ENCODE measurements at places on chromosomes 3 and 15.

DNA sequence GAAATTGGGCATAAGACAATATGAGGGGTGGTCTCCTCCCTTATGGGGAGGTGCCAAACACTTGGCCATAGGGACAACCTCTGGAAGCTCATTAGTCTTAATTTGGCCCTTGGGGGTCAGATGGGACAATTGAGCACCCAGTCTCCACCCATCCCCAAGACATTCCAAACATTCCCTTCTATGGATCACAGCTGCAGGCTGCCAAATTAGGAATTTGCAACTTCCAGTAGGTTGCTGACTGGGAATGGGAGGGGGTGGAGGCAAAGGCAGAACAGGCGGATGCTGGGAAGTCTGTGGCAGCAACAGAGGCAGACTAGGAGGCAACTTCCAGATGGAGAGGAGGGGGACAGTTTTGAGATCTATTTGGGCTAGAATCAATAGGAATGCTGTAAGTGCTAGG is 1.4 kb upstream of the PDHB start:
- DNase-seq = peak; percentile 76
- peaks cover 17% of the 10 kb centered on the region for H3K36me3 ChIP-seq
- H3K4me1 ChIP-seq = peaks cover 29% of the 10 kb centered on the region
- no peaks in the 10 kb centered on the region for H3K27me3 ChIP-seq
- H3K27ac ChIP-seq = peak overlapping the region; percentile 17

DNA sequence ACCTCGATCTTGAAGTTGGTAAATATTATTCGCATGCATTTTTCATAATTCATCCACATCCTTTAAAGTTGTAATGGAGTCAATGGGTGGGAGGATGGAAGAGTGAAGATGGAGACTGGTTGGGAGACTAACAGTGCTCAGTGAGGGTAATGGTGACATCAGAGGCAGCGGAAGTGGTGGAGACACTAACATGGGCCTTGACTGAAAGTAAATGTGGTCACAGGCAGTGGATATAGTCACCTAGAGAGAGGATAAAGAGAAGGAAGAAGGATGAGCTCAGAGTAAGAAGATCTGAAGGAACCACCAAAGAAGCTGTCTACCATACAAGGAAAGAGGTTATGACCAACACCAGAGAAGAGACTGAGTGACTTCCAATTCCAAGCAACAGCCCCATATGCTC is 281.6 kb upstream of the STT3B start:
- no peaks in the 10 kb centered on the region for H3K36me3 ChIP-seq
- H3K4me1 ChIP-seq = peaks cover 11% of the 10 kb centered on the region
- no peaks in the 10 kb centered on the region for H3K27me3 ChIP-seq

GRCh38 chr3:161409069-161409468 is 37.8 kb upstream of the SPTSSB start:
- H3K4me3 ChIP-seq = no peak overlapping the region
- 0 out of 2 replicates have a peak, but pooled peaks cover 6% of the 10 kb centered on the region for H3K4me1 ChIP-seq
- peak; percentile 70 for DNase-seq

GRCh38 chr3:192715126-192715525 is 12.2 kb downstream of the FGF12 start:
- H3K4me3 ChIP-seq = no peak overlapping the region
- no peaks in the 10 kb centered on the region for H3K4me1 ChIP-seq
- H3K27ac ChIP-seq = no peak overlapping the region
- DNase-seq = no peak

DNA sequence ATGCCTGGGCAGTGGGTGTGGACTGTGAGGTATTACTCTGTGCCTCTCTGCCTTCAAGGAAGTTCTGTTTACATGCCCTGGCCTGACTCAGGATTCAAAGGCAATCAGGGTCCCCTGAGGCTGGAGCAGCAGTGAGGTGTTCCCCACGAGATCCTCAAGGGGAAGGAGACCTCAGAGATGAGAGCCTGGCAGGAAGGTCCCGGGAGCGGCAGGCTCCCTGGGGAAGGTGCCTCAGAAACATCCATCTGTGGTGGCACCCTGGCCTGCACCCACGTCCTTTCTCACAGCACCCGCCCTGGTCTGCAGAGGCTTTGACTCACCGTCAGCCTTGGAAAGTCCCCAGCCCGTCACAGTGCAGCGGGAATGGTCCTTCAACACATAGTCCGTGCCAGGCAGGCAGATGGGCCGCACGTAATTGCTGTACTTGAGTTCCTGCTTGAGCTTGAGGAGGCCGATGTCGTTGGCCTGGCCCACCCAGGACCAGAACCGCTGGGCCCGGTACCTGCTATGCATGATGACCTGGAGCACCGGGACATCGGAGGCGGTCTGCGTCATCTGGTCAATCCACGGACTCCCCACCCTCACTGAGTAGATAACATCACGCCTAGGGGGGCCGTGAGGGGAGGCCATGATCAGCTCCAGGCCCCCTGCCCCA is 3.6 kb downstream of the PRSS50 start:
- H3K4me3 ChIP-seq = no peak overlapping the region
- no peaks in the 10 kb centered on the region for H3K4me1 ChIP-seq
- no peak for DNase-seq
- no peaks in the 10 kb centered on the region for H3K27me3 ChIP-seq
- H3K36me3 ChIP-seq = no peaks in the 10 kb centered on the region

- peaks cover 46% of the 10 kb centered on the region for H3K4me1 ChIP-seq
- no peaks in the 10 kb centered on the region for H3K27me3 ChIP-seq
- peak; percentile 71 for DNase-seq
- H3K4me3 ChIP-seq = no peak overlapping the region
- H3K27ac ChIP-seq = peak overlapping the region; percentile 11
Observed at GRCh38 chr15:71055461-71055860, 59.8 kb upstream of the THSD4 start.

DNA sequence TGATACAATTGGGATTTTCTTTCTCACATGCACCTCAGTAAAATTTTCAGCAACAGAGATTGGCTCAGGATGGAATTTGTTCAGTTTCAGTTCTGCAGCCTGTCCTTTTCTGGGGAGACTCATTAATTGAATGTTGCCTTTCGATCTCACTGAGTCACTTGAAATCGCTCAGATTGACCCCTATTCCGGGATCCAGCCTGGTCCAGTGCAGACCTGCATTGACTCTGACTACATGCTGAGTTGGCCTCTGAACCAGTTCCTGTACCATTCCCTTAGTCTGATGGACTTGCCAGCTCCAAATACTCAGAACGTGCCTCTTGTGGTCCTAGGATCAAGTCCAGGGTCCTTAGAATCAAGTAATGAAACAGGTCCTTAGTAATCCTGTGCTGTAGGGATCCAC is 9.4 kb downstream of the IGF1R start:
- no peaks in the 10 kb centered on the region for H3K36me3 ChIP-seq
- peak overlapping the region; percentile 59 for H3K27ac ChIP-seq
- H3K4me3 ChIP-seq = peak overlapping the region; percentile 50
- no peaks in the 10 kb centered on the region for H3K27me3 ChIP-seq

GRCh38 chr3:20078194-20078714 is 38.0 kb downstream of the KAT2B start:
- H3K4me1 ChIP-seq = no peaks in the 10 kb centered on the region
- no peak overlapping the region for H3K4me3 ChIP-seq
- no peaks in the 10 kb centered on the region for H3K27me3 ChIP-seq
- H3K36me3 ChIP-seq = no peaks in the 10 kb centered on the region

DNA sequence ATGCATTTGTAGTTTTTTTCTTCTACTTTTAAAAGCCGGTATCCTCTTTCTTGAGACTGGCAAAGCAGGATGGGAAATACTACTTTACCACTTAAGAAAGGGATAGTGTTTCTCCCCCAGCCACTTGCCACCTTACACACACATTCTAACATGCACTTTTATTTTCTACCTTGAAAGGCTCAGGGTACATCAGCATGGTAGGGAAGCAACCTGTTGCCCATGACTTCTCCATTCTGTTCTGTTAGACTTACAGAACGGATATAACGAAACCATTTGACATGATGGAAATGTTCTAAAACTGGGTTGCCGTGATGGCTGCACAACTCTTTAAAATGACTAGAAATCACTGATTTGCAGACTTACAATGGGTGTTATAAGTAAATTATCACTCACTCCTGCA is 405.5 kb downstream of the SHQ1 start:
- H3K4me3 ChIP-seq = no peak overlapping the region
- DNase-seq = no peak
- peaks cover 26% of the 10 kb centered on the region for H3K4me1 ChIP-seq

DNA sequence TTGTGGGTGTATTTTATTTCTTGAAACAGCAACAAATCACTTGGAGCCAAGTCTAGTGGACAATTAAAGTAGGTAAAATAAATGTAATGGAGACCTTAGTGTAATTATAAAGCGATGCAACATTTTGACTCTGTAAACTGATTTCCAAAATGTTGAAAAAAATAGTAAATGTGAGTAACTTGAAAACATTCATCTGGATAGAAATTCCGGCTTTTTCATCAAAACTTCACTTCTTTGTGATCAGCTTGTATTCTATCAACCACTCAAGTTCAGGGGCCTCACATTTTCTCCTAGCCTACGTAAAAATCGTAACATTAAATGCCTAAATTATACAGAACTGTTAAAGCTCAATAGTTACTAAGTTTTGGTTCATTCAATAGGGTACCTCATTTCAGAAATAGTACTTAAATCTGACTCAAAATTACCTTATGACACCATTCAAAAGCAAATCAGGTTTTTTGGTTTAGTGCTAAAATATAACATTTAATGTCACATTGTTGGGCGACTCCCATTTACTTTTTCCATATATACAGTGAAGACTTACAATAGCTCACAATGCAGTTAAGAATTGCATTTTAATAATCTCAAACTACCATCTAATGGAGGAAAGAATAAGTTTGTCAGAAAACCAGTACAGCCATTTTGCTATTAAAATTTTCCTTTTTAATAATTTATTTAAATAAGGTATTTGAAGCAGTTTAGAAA is 12.7 kb downstream of the CCNL1 start:
- no peak for DNase-seq
- peaks cover 9% of the 10 kb centered on the region for H3K4me1 ChIP-seq
- H3K27me3 ChIP-seq = no peaks in the 10 kb centered on the region
- no peak overlapping the region for H3K4me3 ChIP-seq

DNA sequence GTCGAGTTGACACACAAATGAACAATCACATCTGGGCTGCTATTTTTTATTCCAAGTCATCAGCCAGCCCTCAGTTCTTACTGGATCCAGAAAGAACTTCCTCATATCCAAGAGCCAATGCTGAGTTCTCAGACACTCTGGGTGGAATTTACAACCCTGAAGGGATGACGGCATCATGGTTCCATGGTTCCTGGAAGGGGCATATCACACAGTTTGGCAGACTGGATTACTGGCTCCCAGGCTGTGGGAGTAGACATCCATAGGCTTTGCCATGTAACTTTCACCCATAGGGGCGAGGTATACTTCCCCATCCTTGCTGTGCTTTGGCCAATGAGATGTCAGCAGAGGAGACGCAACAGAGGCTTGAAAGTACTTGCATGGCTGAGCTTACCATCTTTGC is 26.9 kb upstream of the KBTBD12 start:
- H3K27ac ChIP-seq = no peak overlapping the region
- H3K27me3 ChIP-seq = no peaks in the 10 kb centered on the region
- no peaks in the 10 kb centered on the region for H3K36me3 ChIP-seq
- no peak overlapping the region for H3K4me3 ChIP-seq
- peaks cover 6% of the 10 kb centered on the region for H3K4me1 ChIP-seq
- DNase-seq = peak; percentile 50

DNA sequence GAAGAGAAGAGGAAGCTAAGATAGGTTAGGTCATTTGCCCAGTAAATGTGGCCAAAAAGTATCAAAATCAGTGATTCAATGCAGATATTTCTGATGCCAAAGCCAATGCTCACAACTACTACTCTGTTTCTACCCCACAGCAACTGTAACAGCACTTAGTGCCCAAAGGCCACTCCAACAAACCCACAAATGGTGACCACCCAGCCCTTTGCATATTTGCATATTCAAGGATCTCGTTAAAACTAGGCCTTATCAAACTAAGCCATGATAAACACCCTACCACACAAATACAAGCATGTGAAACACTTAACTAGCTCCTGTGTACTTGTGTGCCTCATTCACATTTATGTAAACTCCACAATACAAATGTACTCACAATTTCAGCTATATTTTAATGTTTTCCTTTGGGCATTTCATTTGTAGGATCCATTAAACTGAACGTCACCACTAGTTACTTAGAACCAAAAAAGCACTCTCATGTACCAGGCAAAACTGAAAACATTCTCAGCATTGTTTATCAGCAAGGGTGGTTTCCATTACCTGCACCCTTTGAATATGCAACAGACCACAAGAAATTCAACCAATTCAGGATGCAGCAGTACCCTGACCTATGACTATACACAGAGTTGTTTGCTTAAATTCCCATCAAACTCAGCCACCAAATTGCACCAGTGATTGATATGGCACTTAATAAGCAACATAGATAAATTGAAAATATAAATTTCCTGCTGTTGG is 111.2 kb upstream of the STT3B start:
- no peaks in the 10 kb centered on the region for H3K27me3 ChIP-seq
- no peaks in the 10 kb centered on the region for H3K36me3 ChIP-seq
- no peak overlapping the region for H3K27ac ChIP-seq
- H3K4me1 ChIP-seq = no peaks in the 10 kb centered on the region
- no peak overlapping the region for H3K4me3 ChIP-seq
- DNase-seq = no peak

GRCh38 chr3:6577584-6577983 is 283.3 kb upstream of the GRM7 start:
- no peak overlapping the region for H3K4me3 ChIP-seq
- H3K4me1 ChIP-seq = no peaks in the 10 kb centered on the region
- no peaks in the 10 kb centered on the region for H3K27me3 ChIP-seq
- no peaks in the 10 kb centered on the region for H3K36me3 ChIP-seq

GRCh38 chr3:139123377-139124095 is 78.8 kb upstream of the PRR23C start:
- peaks cover 64% of the 10 kb centered on the region for H3K4me1 ChIP-seq
- DNase-seq = peak; percentile 73
- H3K27me3 ChIP-seq = no peaks in the 10 kb centered on the region
- peak overlapping the region; percentile 11 for H3K27ac ChIP-seq
- H3K36me3 ChIP-seq = no peaks in the 10 kb centered on the region

GRCh38 chr15:99423186-99424130 is 142.3 kb upstream of the MEF2A start:
- H3K4me3 ChIP-seq = no peak overlapping the region
- H3K27ac ChIP-seq = no peak overlapping the region
- H3K36me3 ChIP-seq = no peaks in the 10 kb centered on the region
- no peak for DNase-seq
- H3K27me3 ChIP-seq = no peaks in the 10 kb centered on the region

GRCh38 chr3:14186854-14187458 is 8.3 kb downstream of the LSM3 start:
- no peaks in the 10 kb centered on the region for H3K27me3 ChIP-seq
- no peak overlapping the region for H3K27ac ChIP-seq
- H3K4me1 ChIP-seq = no peaks in the 10 kb centered on the region
- H3K36me3 ChIP-seq = peaks cover 25% of the 10 kb centered on the region
- no peak for DNase-seq
- no peak overlapping the region for H3K4me3 ChIP-seq
